ENCODE measurements at places on chromosomes 3 and 15.

- DNase-seq, result no peak
Measured at GRCh38 chr3:17494117-17494809, 248.2 kb downstream of the TBC1D5 start.

- no peak for DNase-seq
Measured at GRCh38 chr3:179853176-179853575, 183.6 kb downstream of the PEX5L start.

GRCh38 chr3:128970740-128971047 lies 23.2 kb downstream of the CFAP92 start:
- DNase-seq, result no peak

GRCh38 chr15:23118208-23118607 lies 18.4 kb downstream of the GOLGA6L1 start:
- DNase-seq, result no peak

DNA sequence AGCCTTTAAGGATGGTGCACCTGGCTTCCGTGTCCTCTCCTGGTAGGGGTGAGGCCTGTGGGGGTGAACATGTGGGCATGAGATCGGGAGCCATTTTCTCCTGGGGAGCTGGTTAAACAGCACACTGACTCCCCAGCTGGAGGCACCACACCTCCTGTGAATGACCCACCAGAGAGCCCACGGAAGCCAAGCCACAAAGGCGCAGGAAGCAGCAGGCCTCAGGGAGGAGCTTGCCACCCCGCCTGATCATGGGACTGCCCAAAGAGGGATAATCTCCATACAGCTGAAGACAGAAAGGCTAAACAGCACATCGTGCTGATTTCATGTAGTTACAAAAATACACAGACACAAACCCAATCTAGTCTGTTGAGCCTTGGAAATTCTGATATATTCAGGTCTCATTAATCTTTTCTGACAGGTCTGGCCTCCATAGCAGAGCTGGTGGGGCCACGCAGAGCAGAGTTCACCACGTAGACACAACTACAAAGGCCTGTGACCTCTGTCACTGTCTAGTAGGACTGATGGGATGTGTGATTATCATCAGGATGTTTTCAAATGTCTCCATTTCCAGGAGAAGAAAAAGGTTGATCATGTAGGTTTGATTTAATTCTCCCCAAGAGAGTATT lies 75.2 kb downstream of the DUT start:
- no peak for DNase-seq

DNA sequence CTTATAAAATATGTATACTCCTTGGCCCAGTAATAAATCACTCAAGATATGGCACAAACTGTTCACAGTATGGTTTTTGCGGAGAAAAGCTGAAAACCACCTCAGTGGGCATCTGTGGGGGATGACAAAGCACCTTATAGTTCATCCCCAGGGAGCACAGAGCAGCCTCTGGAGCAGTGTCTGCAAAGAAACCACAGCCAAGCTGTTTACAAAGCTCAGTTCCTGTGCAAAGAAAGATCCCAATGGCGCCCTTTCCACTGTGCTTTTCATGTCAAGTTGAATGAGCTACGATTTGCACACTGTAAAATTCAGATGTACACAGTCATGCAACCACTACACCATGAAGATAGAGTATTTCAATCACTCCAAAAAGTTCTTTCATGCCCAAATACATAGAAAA lies 2.5 kb upstream of the EFCC1 start:
- no peak for DNase-seq

GRCh38 chr3:154182322-154182922 lies 61.2 kb downstream of the ARHGEF26 start:
- DNase-seq, result no peak

DNA sequence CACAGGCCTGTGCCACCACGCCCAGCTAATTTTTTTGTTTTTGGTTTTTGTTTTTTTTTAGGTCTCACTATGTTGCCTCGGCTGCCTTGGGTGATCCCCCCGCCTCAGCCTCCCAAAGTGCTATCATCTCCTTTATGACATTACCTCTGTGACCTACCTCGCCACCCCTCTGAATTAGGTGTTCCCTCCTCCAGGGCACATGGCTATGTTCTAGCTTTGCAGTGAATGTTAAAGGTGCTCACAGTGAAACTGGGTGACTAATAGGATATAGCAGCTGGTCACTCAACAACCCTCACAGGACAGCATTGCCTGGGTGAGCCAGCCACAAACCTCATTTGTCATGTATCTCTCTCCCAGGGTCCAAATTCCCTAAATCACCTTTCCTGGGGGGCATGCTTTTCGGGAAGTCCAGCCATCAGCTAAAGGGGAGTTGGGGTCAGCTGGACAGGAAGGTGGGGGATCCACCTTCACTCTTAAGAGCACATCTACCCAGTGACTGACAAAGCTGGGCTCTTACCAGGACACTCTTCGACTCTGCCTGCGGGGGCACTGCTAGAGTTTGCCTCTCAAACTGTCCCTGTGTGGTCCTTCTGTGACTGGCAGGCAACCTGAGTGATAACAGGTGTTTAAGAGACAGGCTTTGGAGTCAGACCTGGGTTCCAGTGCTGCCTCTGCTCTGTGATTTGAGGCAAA lies 1.6 kb upstream of the TTLL3 start:
- DNase-seq, result peak; percentile 21

DNA sequence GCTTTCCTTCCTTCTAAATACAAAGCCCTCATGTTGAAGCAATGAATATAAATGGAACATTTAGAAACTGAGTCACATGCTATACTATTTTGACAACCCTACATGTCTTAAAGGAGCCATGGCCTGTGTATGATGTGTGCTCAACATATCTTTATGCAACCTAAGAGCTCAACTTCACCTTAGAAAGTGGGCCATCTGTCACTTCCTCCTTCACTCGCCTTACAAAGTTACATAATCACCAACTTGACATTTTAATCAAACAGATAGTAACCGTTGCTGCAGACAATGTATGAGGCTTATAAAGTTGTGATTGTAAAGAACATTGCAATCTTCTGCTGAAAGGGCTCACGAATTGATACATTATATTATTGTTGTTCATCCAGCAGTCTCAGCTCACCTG lies 163.6 kb downstream of the SERPINI1 start:
- DNase-seq, result no peak

DNA sequence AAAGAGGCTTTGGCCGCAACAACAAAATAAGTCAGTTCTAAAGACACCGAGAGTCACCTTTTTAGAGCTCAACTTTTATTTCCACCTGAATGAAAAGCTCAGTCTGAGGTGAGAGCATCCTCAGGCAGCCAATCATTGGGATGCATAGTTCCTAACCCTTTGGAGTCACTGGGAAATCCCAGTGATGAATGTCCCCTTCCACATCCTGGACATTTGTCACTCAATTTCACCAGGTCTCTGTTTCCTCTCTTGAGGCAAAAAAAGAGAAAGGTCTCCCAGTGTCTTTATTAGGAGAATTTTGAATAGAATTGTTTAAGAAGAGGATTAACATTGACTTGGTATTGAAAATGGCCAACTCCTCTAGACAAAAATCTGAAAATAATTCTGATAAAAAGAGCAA lies 137.5 kb upstream of the SPRED1 start:
- DNase-seq, result no peak

DNA sequence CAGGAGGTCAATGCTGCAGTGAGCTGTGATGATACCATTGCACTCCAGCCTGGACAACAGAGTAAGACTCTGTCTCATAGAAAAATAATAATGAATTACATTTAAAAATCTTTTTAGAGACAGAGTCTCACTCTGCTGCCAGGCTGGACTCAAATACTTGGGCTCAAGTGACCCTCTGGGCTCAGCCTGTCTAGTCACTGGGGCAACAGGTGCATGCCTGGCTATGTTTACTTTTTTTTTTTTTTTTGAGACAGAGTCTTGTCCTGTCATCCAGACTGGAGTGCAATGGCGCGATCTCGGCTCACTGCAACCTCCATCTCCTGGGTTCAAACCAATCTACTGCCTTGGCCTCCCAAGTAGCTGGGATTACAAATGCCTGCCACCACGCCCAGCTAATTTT lies 8.0 kb upstream of the PLEKHO2 start:
- DNase-seq, result no peak

DNA sequence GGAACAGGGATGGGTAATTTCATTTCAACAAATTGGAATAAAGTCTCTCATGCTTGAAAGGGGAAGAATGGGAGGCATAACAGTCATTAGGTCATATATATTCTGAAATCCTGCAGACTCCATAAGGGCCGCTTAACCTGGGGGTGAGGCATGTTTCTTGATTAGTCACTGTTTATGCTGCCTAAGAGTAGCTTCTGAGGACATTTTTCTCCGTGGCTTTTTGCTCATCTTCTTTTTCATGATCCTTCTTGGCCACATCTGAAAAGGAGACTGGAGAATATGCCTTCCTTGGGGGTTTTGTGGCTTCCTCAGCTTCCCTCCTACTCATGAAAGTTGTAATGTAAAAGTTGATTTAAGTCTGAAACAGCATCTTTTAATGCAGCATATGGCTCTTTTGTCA lies 20.0 kb upstream of the CFAP20DC start:
- no peak for DNase-seq

DNA sequence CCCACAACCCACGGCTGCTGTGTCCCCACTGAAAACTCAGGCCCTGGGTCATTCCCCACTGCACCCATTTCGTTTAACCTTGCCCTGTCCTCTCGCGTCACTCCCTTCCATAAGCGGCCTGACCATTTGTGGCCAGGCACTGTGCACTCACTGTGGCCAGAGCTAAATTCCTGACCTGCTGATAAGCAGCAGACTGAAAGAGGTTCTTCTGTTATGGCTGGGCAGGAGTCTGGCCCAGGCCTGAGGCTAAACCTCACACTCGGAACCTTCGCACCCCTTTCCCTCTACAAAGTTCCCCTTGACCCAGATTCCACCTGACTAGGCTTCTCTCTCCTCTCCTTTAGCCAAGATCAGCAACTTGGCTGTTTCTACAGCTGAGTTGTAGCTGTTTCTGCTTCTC lies 62.3 kb downstream of the ADAMTS17 start:
- no peak for DNase-seq

GRCh38 chr3:168544097-168544957 lies 448.6 kb upstream of the GOLIM4 start:
- no peak for DNase-seq

GRCh38 chr15:92159906-92160841 lies 233.5 kb upstream of the ST8SIA2 start:
- DNase-seq, result no peak

DNA sequence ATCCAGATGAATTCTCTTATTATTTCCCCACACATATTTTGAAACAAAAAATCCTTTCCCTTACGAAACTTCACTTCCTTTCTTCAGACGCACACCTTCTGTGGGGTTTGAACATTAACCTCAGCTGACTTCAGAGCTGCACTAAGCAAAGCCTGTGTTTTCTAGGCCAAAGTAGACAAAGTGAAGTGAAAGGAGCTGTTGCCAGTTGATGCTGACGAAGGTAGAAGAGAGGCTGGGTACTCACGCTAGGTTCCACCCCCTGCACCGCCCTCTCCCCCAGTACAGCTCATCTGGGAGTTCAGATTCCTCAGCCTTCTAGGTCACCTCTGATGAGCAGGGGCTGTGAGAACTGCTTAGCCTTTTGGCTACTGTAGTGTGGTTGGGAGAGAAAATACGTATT lies 24.1 kb downstream of the DUT start:
- no peak for DNase-seq

DNA sequence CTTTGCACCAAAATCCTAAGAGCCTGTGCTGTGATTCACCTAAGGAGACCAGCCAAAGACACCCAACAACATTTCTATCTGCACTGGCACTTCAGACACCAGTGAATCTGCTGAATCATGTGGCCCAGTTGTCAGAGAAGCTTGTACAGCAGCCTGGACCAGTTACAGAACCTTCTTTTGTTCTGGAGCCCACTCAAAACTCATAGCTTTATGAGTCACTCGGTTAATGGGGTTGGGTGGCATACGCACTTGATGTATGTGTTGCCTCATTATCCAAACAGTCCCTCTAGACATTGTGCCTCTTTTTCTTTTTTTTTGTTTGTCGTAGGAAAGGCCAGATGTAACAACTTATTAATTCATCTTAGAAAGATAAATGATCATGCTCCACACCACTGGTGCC lies 25.6 kb upstream of the GOLGA6L2 start:
- DNase-seq, result no peak

DNA sequence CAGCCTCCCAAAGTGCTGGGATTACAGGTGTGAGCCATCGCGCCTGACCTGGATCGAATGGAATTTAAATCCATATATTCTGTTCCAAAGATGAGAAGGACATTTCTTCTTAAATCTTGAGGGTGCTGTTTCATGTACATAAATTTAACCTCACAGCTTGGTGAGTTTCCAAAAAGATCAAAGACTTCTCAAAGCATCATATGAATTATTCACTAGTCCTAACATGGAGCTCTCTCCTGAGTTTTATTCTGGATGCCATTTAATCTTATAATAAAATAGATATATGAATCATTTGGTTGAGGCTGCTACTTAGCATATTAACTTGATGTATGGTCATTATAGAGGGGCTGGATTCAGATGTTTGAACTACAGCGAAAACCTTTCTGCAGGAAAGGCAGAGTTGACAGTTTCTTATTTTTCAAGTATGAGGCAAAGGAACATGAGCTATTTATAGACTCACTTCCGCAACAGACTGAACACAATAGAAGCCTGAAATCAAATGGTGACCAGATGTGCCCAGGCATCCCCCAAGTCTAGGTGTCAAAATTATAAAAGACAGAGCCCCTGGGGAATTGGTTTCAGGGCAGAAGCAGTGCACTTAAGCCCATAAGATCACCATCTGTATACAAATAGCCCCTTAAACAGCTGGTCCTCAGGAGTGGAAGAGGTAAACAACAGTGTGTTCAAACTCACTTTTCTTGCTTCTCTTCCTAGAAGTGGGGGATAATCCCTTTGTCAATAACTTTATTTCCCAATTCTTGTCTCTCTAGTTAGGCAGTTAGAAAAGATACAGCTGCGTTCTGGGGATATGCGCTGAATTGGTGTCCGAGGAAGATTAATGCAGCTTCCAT lies 29.7 kb downstream of the STARD9 start:
- no peak for DNase-seq

GRCh38 chr15:69092159-69092558 lies 68.3 kb upstream of the GLCE start:
- no peak for DNase-seq

DNA sequence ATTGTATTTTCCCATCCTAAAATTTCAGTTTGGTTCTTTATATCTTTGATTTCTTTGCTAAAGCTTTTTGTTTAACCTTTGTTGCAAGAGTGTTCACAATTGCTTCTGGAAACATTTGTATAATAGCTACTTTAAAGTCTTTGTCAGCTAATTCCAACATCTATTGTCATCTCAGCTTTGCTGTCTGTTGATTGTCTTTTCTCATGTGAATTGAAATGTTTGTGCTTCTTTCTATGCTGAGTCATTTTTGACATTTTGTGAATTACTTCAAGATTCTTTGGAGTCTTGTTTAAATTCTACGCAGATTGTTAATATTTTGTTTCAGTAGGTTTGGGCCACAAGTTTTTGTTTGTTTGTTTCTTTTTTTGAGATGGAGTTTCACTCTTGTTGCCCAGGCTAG lies 73.2 kb downstream of the SUCNR1 start:
- no peak for DNase-seq

- DNase-seq, result no peak
Measured at GRCh38 chr15:80840182-80841130, 61.3 kb downstream of the CEMIP start.

All from stimulated activated CD4-positive, alpha-beta T cell treated with anti-CD3 and anti-CD28 coated beads, Interleukin-15, amount 100 ng/mL, for 1 hour (primary cell).